GM23338 (cell line): ENCODE measurements at places on chromosomes 3 and 15.
A peak's percentile ranks its signal among the peaks of the same experiment; 100 is the strongest.

- no peaks in the 10 kb centered on the region for H3K27me3 ChIP-seq
- no peak for DNase-seq
- H3K36me3 ChIP-seq, result no peaks in the 10 kb centered on the region
- no peak overlapping the region for H3K27ac ChIP-seq
These were observed 136.8 kb upstream of the ANKRD28 start for GRCh38 chr3:15934389-15935195.

- H3K27ac ChIP-seq, result no peak overlapping the region
- no peak for DNase-seq
- H3K4me1 ChIP-seq, result no peaks in the 10 kb centered on the region
- H3K27me3 ChIP-seq, result no peaks in the 10 kb centered on the region
- no peaks in the 10 kb centered on the region for H3K36me3 ChIP-seq
These were observed 3.1 kb downstream of the CIDEC start for GRCh38 chr3:9876991-9877390.

- no peaks in the 10 kb centered on the region for H3K27me3 ChIP-seq
- peaks cover 9% of the 10 kb centered on the region for H3K4me1 ChIP-seq
- DNase-seq, result peak; percentile 48
- peak overlapping the region; percentile 90 for H3K27ac ChIP-seq
These were observed 725 bp downstream of the SRP14 start for GRCh38 chr15:40038275-40038637.

DNA sequence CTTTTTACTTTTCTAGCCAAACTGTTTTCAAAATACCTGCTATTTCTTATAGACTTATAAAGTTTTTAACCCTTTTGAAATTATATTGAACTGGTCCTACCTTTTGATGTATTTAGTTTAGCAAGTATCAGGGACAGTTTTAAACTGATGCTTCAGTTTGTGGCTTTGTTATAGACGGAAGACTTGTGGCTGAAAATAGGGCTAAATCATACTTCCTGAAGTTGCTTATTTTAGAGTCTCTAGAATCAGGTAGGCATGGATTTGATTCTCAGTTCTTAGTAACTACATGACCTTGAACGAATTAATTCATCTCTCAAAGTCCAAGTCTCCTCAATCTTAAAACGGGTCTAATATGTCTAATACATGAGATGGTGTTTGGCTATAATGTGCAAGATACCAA is 322.8 kb downstream of the RAP2B start:
- no peak overlapping the region for H3K4me3 ChIP-seq
- H3K27ac ChIP-seq, result no peak overlapping the region
- DNase-seq, result no peak
- no peaks in the 10 kb centered on the region for H3K36me3 ChIP-seq

DNA sequence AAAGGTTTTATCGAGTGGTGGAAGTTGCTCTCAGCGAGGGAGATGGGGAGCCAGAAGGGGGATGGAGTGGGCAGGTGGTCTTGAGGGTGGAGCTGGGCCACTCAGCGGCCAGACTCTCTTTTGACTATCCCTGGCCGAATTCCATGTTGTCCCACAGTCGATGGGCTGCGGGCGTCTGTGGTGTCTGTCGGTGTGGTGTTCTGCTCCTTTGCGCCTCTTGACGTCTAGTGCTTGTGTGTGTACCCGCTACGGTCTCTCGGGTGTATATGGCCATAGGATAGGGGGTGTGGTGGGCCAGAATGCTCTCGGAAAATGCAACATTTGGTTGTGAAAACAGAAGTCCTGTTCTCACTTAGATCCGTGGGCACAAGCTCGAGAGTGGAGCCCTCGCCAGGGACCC is 297.0 kb downstream of the CGGBP1 start:
- DNase-seq, result no peak
- H3K36me3 ChIP-seq, result no peaks in the 10 kb centered on the region
- no peak overlapping the region for H3K27ac ChIP-seq
- no peaks in the 10 kb centered on the region for H3K27me3 ChIP-seq

DNA sequence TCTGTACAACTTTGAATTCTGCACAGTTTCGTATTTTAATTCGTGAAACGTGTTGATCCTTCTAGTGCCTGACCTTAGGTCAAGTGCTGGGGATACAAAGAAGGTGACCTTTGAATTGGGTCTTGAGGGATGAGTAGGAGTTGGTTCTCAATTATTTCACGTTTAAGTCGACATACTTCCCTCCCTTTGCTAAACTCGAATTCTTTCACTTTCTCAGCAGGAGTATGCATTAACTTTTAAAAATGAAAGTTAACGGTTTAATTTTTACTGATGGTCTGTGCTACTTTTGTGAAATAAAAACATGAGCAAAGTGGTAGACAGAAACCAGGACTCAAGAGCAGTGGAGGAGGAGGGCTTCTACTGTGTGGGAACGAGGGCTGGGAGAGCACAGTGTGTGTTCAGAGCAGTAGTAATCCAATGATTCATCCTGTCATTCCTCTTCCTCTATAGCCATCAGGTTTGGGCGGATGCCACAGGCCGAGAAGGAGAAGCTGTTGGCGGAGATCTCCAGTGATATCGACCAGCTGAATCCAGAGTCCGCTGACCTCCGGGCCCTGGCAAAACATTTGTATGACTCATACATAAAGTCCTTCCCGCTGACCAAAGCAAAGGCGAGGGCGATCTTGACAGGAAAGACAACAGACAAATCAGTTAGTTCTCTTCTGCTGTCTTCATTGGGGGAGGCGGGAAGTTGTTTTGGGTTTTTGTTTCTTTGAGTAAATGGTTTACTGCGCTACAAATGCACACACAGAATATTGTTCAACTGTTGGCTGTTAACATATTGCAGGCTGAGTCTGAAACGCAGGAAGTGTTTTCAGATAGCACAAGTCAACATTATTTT is 78.6 kb upstream of the TSEN2 start:
- no peak for DNase-seq
- H3K4me1 ChIP-seq, result no peaks in the 10 kb centered on the region
- no peak overlapping the region for H3K4me3 ChIP-seq
- no peaks in the 10 kb centered on the region for H3K36me3 ChIP-seq
- no peaks in the 10 kb centered on the region for H3K27me3 ChIP-seq
- H3K27ac ChIP-seq, result no peak overlapping the region

DNA sequence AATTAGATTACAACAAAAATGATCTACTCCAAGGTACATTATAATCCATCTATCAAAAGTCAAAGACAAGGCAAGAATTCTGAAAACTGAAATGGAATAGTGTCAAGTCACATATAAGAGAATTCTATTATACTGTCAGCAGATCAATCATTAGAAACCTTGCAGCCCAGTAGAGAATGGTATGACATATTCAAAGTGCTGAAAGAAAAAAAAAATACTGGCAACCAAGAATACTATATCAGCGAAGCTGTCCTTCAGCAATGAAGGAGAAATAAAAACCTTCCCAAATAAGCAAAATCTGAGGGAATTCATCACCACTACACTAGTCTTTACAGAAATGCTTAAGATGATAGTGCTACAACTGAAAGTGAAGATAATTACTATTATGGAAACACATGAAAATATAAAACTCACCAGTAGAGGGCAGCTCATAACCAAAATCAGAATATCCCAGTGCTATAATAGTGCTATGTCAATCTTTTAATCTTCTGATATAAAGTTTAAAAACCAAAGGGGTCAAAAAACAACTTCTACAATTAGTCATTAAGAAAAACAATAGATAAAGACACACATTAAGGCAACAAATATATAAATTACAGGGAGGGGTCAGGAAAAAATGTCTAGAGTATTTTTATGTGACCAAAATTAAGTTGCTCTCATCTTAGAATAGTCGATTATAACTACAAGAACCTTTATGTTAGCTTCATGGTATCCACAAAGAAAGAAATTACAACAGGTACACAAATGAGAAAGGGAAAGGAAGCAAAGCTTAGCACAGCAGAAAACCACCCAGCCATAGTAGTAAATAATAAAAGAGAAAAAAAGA is 190.7 kb upstream of the CNTN6 start:
- peaks cover 29% of the 10 kb centered on the region for H3K27me3 ChIP-seq
- no peaks in the 10 kb centered on the region for H3K36me3 ChIP-seq

DNA sequence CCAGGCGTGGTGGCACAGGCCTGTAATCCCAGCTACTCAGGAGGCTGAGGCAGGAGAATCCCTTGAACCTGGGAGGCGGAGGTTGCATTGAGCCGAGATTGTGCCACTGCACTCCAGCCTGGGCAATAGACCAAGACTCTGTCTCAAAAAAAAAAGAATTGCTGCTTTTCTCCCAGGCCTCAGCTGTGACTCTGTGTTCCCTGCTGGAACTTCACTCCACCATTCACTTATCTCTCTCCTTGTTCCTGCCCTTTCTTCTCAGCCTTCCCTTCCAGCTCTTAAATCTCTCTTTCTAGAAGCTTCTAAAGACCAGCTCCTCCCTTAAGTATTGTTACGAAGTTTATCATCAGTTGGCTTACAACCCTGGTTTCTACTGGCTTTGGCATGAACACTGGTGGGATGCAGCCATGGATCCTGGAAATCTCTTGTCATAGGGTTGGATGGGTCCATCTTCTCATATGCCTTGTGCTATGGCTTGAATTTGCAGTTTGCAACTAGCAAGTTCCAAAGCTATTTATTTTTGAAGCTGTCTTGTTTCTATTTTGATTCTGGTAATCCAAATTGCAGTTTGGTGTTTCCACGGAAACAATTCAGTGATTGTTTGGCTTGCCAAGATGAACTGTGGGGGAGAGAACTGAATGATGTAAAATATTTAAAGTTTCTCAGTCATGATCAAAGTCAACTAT is 10.5 kb downstream of the C3orf62 start:
- no peaks in the 10 kb centered on the region for H3K4me1 ChIP-seq
- H3K27ac ChIP-seq, result no peak overlapping the region
- no peaks in the 10 kb centered on the region for H3K36me3 ChIP-seq

- DNase-seq, result no peak
- H3K27me3 ChIP-seq, result no peaks in the 10 kb centered on the region
- peaks cover 3% of the 10 kb centered on the region; the same call in 1 of the 2 replicates for H3K4me1 ChIP-seq
- no peak overlapping the region for H3K4me3 ChIP-seq
- no peaks in the 10 kb centered on the region for H3K36me3 ChIP-seq
- no peak overlapping the region for H3K27ac ChIP-seq
These were observed 17.8 kb downstream of the UBXN7 start for GRCh38 chr3:196414469-196414868.

- H3K27ac ChIP-seq, result no peak overlapping the region
- no peaks in the 10 kb centered on the region for H3K36me3 ChIP-seq
- H3K4me1 ChIP-seq, result no peaks in the 10 kb centered on the region
- no peaks in the 10 kb centered on the region for H3K27me3 ChIP-seq
These were observed 19.9 kb upstream of the ARHGEF26 start for GRCh38 chr3:154101250-154101649.

- peaks cover 25% of the 10 kb centered on the region for H3K4me1 ChIP-seq
- H3K4me3 ChIP-seq, result no peak overlapping the region
- no peak overlapping the region for H3K27ac ChIP-seq
- DNase-seq, result no peak
- H3K36me3 ChIP-seq, result no peaks in the 10 kb centered on the region
These were observed 2.3 kb upstream of the TGFBR2 start for GRCh38 chr3:30604093-30604492.

DNA sequence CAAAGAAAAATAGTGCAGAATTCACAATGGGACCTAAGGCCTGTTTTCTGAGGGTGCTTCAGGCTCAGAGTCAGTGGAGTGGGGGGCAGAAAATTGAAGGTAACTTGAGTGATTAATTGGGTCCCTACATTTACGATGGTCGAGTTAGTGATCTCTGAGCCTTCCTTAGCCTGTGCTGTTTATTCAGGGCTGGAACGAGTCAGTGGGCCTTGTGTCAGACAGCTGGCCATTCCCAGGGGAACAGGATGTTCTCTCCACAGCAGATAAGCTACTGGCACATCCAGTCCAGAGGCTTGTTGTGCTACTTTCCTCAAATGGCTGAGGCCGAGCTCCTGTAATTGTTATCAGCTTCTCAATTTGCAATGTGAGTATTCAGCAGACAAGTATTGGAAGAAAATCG is 29.2 kb upstream of the CNTN3 start:
- DNase-seq, result peak; percentile 8
- H3K4me1 ChIP-seq, result no peaks in the 10 kb centered on the region
- H3K4me3 ChIP-seq, result no peak overlapping the region
- H3K27me3 ChIP-seq, result no peaks in the 10 kb centered on the region

DNA sequence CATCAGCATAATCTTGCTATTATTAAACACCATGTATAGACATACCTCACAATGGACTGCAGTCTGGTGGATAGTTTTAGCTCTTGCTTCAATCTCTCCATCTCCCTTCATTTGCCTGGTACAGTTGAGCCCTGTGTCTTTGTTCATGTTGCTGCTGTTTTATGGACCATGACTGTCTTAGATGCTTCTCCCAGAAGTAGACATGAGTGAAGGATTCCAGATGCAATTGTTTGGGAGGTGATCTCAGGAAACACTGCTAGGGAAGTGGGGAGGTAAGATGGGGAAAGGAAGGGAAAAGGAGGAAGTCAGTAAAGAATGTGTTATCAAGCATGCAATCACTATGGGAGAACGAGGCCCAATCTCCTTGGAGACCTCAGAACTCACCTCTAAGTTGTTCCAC is 36.3 kb upstream of the CTNNB1 start:
- no peak overlapping the region for H3K4me3 ChIP-seq
- DNase-seq, result no peak
- no peaks in the 10 kb centered on the region for H3K27me3 ChIP-seq
- H3K36me3 ChIP-seq, result no peaks in the 10 kb centered on the region
- H3K4me1 ChIP-seq, result peaks cover 9% of the 10 kb centered on the region
- H3K27ac ChIP-seq, result no peak overlapping the region

GRCh38 chr3:123658852-123659206 is 74.0 kb upstream of the HACD2 start:
- no peaks in the 10 kb centered on the region for H3K4me1 ChIP-seq
- no peak for DNase-seq
- no peaks in the 10 kb centered on the region for H3K27me3 ChIP-seq
- H3K27ac ChIP-seq, result no peak overlapping the region
- H3K4me3 ChIP-seq, result no peak overlapping the region

DNA sequence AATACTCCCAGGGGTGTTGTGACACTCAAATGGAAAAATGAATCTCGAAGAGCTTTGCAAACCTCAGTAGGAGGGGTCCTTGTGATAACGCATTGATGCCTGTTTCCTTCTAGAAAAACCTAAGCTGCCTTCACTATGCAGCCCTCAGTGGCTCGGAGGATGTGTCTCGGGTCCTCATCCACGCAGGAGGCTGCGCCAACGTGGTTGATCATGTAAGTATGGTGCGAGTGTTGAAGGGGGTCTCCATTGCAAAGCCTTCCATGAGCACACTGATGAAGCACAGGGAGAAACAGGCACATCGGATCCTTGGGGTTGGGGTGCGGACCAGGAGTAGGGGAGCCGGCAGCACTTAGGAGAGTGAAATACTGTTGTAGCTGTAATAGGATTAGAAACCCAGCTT is 22.3 kb downstream of the ANKDD1A start:
- H3K4me1 ChIP-seq, result no peaks in the 10 kb centered on the region
- H3K36me3 ChIP-seq, result no peaks in the 10 kb centered on the region
- H3K27ac ChIP-seq, result no peak overlapping the region

DNA sequence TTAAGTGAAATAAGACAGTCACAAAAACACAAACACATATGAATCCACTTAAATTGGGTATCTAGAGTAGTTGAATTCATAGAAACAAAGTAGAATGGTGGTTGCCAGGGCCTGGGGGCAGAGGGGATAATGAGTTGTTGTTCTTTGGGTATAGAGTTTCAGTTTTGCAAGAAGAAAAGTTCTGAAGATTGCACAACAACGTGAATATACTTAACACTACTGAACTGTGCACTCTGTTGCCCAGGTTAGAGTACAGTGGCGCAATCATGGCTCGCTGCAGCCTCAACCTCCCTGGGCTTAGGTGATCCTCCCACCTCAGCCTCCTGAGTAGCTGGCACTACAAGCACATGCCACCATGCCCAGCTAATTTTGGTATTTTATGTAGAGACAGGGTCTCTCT is 14.9 kb downstream of the GRAMD2A start:
- H3K36me3 ChIP-seq, result no peaks in the 10 kb centered on the region
- no peak overlapping the region for H3K4me3 ChIP-seq
- no peak for DNase-seq
- H3K27me3 ChIP-seq, result peaks cover 17% of the 10 kb centered on the region; the same call in 1 of the 2 replicates
- H3K27ac ChIP-seq, result no peak overlapping the region

GRCh38 chr15:74007820-74008371 is 13.4 kb downstream of the PML start:
- no peak for DNase-seq
- no peaks in the 10 kb centered on the region for H3K27me3 ChIP-seq
- H3K36me3 ChIP-seq, result no peaks in the 10 kb centered on the region
- no peak overlapping the region for H3K27ac ChIP-seq
